Hepatocyte (in vitro differentiated cells): ENCODE measurements at places on chromosomes 3 and 15. TPM values are rescaled to one million over a fixed set of nuclear protein-coding genes. Genes with fewer than 3 reads are reported as not detected.

GRCh38 chr15:77827860-77828259 lies 195.1 kb upstream of the LINGO1 start:
- no peak for DNase-seq

DNA sequence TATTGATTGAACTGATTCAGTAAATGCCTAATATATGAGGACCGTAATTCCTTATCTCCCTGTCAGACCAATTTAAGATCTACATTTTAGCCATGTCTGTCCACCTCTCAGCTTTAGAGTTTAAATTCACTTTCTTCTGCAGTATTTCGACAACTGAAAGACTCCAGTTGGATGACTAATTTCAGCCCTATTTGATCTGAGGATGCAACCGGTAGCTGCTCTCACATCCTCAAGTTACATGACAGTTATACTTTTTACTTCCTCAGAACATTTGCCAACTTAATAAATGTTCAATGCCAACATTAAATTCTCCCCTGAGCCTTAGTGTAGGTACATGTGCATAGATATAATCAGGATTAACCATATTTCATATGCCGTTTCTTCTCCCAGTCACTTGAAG lies 2.5 kb upstream of the HHLA2 start:
- no peak for DNase-seq

DNA sequence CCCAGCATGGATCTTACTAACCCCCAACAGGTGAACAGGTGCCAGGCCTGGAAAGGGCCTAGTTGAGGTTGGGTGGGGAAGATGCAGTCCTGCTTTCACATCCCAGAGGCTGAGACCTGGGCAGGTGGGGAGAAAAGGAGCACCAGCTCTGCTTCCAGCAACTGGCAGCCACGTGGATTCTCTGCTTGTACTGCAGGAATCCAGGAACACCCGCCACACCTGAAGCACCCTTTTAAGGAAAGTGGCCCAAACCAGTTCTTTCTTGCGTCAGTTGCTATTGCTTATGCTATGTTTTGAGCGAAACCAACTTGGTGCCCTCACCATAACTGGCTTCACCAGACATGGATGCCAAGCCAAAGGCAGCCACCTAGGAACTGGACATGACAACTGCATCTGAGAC lies 28.1 kb upstream of the NEO1 start:
- no peak for DNase-seq

DNA sequence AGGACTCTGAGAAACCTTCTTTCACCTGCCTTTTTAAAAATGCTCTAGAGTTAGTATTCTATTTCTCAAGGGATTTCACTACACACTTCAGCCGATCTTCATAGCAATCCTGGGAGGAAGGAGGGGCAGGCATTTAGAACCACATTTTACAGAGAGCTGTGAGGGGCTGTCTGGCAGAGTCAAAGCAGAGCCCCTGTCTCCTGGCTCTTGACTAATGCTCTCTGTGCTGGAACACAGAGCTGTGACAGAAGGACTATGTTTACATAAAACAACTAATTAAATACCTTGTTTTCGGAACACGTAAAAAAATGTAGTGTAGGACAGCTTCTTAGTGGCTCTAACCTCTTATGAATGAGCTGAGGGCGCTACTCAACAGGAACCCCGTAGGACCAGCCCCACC lies 7.6 kb upstream of the SPTBN5 start:
- DNase-seq = no peak

DNA sequence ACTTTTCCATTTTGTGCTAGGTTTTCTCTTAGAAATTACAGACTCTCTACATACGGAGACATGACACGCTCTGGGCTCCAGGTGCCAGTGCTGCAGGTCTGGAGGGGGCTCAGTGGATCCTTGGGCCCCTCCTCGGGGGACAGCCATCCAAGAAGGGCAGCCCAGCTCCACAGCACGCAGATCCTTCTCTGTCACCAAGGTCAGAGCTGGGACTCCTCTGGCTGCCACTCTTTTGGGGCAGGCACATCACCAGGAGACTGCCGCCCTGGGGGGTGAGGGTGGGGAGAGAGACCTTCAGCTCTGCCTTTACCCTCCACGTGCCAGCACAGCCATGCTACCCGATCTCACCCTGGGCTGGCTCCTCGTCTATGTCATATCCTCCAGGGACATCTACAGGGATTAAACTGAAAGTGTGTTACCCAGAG lies 65.6 kb downstream of the ATP10A start:
- DNase-seq = no peak

GRCh38 chr3:110157221-110157620 lies 819.9 kb upstream of the DPPA4 start:
- no peak for DNase-seq

DNA sequence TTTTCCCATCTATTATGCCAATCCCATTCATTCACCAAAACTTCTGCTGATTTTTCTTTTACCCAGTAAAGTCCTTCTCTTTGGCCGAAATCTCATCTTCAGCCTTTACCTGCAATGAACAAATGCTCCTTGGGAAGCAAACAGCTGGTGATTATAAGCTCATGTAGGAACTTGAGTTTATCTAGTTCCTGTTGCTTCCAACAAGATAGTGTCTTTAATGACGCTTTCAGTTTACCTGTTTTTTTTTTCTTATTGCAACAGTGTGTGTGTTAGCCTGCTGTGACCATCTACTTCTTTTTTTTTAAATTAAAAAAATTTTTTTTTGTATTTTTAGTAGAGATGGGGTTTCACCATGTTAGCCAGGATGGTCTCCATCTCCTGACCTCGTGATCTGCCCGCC lies 156.0 kb downstream of the CD47 start:
- DNase-seq = no peak

DNA sequence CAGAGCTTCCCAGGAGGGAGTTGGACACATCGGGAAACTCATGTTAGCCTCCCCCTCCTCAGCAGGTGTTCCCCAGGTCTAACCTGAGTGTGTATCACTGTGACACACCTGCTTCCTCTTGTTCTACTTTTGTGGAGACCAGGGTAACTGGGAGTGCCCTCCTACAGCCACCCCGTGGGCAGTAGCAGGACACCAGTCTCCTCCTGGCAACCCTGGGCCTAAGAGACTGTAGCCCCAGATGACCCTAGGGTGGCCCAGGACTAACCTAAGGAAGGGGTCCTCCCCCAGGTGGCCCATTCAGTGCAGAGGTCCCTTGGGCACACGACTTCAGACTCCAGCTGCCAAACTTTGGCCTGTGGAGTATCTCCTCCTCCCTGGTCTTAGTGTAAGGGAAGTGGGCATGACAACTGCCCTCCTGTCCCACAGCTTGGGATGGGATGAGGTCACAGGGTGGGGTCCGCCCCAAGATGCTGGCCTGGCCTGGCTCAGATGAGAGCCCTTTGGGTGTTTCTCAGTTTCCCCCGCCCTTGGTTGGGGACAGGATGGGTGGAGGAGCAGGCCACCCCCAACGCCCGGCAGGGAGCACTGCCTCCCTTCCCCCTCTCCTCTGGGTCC lies 4.8 kb downstream of the CSK start:
- no peak for DNase-seq

GRCh38 chr15:95365511-95366107 lies 964.9 kb upstream of the NR2F2 start:
- peak; percentile 10 for DNase-seq

GRCh38 chr3:50490424-50490823 lies 13.0 kb downstream of the CACNA2D2 start:
- DNase-seq = no peak

- no peak for DNase-seq
Observed at GRCh38 chr3:74353039-74353438, 261.4 kb downstream of the CNTN3 start.

NEK11 gene
- total RNA-seq = 5.5 and 13.7 TPM in 2 replicates

CGNL1 gene
- total RNA-seq = 13.1 and 13.7 TPM in 2 replicates

ISLR2 gene
- 1.7 TPM in 1 of 2 replicates, not detected in the other for total RNA-seq

STRIT1 gene
- 0.60 and 1.2 TPM in 2 replicates for total RNA-seq

GOLGA6B gene
- total RNA-seq = 0.08 TPM in 1 of 2 replicates, not detected in the other
